ENCODE measurements at places on chromosomes 7 and 10.
A peak's percentile ranks its signal among the peaks of the same experiment; 100 is the strongest.

DNA sequence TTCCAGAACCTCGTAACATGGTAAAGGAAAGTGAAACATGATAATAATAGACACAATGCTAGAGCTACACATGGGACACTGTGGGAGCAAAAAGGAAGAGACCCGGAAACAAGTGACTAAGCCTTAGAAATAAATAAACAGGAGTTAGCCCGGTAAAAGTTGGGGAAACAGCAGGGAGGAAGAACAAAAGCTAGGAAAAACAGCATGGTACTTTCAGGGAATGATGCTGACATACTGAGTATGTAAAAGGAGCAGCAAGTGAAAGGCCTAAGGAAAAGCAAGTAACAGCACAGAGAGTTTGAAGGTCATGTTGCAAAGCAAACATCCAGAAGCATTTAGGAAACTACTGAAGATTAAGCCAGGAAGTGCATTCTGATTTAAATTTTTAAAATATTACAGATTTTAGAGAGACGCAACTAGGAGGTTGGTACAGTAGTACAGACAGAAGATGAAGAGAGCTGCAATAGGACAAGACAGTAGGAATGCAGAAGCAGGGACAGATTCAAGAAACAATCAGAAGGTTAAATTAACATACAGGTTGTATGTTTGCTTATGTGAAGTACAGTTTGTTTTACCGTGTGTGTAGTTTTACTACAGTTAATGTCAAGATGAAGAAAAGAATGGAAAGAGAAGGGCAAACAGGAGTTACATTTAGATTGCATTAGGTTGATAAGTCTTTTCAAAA is 63.7 kb downstream of the ARHGAP12 start:
- DNase-seq = peak; percentile 16

DNA sequence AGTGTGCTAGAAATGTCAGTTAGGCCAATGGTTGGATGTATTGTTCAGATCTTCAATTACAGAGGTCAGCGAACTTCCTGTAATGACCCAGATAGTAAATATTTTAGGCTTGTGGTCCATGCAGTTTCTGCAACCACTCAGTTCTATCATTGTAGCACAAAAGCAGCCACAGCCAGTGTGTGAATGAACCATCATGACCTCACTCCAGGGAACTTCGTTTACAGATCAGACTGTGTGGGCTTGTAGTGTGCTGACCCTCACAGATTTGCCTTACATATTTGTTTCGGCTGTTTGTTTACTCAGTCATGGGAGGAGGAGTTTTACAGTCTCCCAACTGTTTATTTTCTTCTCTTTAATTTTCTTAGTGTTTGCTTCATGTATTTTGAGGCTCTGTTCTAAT is 55.4 kb downstream of the LANCL2 start:
- DNase-seq = no peak

GRCh38 chr7:351256-351655 is 61.3 kb downstream of the FOXL3 start:
- DNase-seq = no peak

- no peak for DNase-seq
Measured at GRCh38 chr7:5602734-5603133, 178.7 kb downstream of the RNF216 start.

GRCh38 chr7:136969761-136970160 is 101.3 kb downstream of the CHRM2 start:
- DNase-seq = no peak

All from AG08395 (cell line).